SK-MEL-5 (cell line): ENCODE measurements at places on chromosomes 12 and 14. TPM values are rescaled to one million over a fixed set of nuclear protein-coding genes. Genes with fewer than 3 reads are reported as not detected.

DNA sequence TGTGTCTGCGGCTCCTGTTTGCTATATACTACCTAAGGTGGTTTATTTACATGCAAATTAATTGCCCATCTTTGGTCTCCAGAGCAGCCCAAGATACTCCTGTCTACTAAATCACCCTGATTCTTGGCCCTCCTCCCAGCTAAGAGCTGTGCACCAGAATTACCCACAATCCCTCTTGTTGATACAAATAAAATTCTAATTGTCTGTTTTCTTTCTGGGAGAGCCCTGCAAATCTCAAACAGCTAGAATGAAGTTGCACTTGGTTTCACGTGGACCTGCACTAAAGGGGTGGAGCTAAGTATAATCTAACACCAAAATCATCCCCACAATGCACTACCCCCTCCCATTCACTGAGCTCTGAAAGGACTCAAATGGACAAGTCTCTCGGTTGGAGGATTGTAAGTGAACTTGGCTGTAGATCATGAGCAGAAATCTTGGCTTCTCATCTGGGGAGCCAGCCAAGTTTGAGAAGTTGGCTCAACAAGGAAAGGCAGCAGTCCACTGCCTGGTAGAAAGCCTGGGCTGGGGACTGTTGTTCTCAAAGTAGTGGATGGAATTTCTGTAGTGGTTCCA is 6.6 kb downstream of the MAX start:
- DNase-seq: no peak

- DNase-seq: no peak
Measured at GRCh38 chr12:93783832-93784231, 106.7 kb downstream of the CRADD start.

DNA sequence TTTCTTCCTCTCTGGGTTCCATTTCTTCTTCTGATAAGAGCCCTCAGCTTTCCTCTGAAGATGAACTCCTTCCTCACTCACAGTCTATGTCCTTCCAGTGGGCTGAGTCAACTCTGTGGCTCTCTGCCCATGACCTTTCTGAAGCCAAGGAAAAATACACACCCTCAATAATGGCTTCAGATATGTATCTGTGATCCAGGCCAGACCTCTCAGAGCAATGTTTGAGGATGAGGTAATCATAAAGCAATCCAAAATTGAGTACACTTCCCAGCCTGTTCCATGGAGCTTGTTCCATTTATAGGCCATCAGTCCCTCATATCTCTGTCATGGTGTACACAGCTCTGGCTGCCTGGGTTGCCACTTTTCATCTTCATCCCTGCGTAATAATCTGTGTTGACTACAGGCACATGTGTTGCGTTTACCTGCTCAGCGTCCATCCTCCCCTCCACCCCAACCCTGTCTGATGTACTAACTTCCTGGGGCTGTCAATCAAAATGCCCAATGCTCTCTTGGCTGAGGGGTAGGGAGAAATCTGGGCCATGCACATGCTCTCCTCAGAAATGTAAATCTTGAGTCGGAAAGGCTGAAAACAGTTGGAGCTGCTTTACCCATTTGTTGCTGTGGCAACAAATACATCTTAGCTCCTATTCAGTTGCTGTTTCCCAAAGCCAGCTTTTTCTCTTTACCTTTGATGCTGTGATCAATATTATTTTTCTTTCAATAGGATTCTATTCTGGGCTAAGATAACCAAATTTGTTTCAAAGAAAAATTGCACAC is 377.8 kb upstream of the TMEM132C start:
- DNase-seq: no peak

DNA sequence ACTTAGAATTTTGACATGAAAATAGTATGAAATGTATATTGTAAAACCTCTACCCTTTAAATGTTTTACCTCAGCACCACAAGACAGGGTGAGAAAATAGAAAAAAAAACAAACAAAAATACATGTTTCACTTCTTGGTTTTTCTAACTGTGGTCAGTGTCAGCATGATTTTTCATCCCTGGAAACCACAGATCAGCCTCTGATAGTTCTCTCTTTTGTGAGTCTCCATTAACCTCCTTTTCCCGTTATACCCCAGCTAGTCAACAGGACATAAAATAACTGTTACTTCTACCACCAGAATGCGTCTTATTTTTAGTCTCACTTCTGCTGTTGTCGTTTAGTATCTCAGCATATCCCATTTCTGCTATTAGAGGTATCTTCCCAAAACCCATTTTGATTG is 48.3 kb upstream of the KCNMB4 start:
- DNase-seq: no peak

The FBXL14 gene
- total RNA-seq: 15.3 and 16.0 TPM in 2 replicates

The ACTR10 gene
- total RNA-seq: 72.9 and 79.4 TPM in 2 replicates

The PLCZ1 gene
- not detected in 2 replicates for total RNA-seq

The MYH7 gene
- 0.05 TPM in 1 of 2 replicates, not detected in the other for total RNA-seq
